ENCODE measurements at places on chromosomes 1 and 21.
A peak's percentile ranks its signal among the peaks of the same experiment; 100 is the strongest.

DNA sequence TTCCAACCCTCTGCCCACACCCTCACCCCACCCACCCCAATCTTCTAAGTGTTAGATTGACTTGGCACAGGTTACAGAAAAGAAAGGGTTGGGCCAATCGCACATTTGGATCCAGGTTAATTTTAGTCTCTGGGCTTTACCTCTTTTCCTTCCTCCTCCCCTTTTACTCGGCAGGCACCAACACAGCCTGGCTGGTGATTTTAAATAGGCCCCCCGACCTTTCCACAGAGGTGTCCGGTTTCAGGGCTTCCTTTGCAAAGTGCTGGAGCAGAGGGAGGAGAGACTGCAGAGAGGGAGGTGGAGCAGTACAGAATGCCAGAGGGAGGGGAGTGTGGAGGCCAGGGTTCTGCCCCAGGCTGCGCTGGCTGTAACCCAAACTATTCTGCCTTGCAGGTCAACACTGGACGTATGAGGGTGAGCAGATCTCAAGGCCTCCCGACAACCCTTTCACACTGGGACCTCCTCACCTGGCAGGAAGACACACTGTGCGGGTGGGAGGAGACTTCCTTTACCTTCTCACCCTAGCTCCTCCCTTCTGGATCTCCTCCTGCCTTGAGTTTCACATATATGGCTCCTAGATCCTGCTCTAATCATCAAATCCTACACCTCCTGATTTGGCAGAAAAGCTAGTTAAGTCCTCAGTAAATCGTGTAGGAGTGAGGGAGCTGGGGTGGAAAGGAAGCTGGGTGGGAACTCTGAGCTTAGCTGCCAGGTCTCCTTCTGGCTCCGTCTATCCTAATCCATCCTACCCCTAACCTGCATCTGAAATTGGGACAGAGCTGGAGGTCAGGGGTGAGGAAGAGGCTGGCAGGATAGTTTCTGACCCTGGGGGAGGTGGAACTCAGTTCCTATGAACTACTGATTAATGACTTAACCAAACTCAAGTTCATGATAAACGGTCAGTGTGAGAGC lies 2.4 kb downstream of the CA14 start:
- DNase-seq, result peak; percentile 65

DNA sequence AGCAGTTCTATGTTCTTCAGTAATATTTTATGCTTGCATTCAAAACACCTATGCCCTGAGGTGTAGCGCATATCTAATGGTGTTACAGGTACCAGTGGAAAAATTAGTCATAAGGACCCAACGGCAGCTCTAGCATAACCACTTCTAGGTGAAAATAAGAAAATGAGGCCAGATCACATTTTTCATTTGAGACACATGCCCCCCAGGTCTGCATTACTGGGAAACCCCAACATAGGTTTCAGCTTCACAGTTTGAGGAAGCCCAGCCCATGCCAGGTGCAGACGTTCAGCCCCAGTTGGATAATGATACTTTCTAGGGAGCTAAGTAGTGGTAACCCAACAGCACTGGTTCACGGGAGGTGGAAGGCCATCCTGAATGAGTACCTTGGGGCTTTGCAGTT lies 129.8 kb downstream of the CNIH3 start:
- no peak for DNase-seq

DNA sequence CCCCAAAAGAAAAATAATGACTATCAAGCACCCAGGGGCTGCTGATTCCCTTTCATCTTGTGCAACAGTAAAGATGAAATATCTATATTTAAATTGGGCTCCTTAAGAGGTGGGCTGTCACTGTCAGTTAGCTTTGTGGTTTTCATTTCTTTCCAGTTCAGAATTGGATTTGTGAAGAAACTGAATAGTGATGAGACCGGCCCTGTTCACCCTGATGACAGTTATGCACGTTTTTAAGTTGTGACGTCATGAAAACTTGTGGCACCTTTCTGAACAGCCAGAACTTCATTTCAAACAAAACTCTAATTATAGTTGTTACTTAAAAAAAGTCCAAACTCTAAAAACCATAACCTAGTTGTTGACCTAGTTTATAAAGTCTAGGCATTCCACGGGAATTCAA lies 125.9 kb downstream of the RUNX1 start:
- DNase-seq, result no peak

DNA sequence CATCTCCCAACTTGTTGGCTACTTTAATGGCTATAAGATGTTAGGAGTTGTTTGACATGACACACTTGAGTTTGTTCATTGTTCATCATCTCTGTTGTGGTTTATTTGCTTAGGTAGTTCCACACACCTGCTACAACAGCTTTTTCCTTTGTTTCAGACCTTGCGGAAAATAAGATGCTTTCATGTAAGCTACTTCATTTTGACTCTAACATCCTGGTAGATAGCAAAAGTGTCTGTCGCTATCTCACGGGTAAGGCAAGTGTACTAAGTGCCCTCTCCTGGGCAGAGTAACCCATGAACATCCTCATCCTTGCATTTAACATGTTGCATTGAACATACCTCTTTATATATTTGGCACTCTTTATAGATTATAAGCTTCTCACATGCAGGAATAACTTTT lies 1.6 kb upstream of the OR10T2 start:
- no peak for DNase-seq

GRCh38 chr1:205633421-205633976 lies 1.7 kb upstream of the ELK4 start:
- DNase-seq, result no peak

- no peak for DNase-seq
These were observed 35.0 kb downstream of the ATP5PO start for GRCh38 chr21:33880626-33881025.

GRCh38 chr1:58406301-58407071 lies 140.0 kb downstream of the OMA1 start:
- no peak for DNase-seq

DNA sequence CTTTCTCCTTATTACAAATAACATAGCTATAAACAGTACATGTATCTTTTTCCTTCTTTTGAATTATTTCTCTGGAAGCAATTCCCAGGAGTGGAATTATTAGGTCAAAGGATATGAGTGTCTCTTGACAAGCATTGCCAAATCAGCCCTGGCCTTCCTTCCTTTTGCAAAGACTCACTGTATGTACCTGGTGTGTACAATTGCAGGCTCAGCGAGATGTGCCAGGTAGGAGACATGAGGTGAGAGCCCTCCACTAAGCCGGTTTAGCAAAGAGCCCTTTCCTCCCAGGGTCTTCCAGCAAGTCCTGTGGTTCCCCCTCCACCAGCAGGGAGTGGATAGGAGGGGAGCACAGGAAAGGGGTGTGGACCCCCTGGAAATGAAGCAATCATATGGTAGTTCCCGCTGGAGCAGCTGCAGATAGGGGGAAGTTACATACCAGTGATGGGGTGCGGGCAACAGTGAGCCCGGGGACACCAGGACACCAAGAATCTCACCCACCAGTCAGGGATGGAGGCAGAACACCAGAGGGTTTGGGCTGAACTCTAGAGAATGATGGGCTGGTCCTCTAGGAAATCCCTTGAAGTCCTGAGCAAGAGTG lies 18.3 kb downstream of the RCSD1 start:
- DNase-seq, result no peak

DNA sequence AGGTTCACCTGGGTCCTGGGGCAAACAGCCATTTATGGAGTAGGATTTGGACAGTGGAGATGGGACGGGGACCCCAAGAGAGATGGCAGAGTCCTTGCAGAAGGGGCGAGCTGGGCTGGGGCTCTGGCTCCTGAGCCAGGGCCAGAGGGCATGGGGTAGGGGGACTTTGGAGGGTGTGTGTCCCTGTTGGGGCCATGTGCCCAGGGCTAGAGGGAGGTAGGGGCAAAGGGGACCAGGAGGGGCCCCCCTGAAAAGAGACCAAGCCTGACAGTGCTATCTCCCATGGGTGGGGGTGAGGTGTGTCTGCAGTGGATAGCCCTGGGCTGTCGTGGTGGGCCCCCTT lies 92.3 kb downstream of the TRIM11 start:
- no peak for DNase-seq

DNA sequence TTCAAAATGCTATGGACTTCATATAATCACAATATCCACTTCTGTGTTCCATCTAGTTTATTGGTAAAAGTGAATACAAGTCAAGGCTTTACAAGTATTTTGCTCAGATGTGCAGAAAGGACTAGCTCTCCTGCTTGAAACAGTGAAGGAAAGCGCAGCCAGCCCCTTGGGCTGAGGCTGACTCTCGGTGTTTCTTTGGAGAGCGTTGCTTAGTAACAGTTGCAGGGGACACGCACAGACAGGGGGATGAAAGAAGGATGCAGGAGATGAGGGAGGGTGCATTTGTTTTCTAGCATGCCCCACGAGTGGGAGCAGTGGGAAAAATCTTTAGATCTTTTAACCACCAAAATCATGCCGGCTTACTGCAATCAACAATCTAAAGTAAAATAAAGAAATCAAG lies 9.1 kb downstream of the PYCR2 start:
- no peak for DNase-seq

GRCh38 chr1:164511001-164511705 lies 47.8 kb upstream of the PBX1 start:
- DNase-seq, result no peak

- no peak for DNase-seq
These were observed 11.3 kb downstream of the RPAP2 start for GRCh38 chr1:92310185-92310597.

- no peak for DNase-seq
These were observed 43.9 kb upstream of the CAMK1G start for GRCh38 chr1:209539576-209539975.

GRCh38 chr1:92951141-92951582 lies 10.1 kb downstream of the DIPK1A start:
- no peak for DNase-seq

- DNase-seq, result no peak
These were observed 2.1 kb downstream of the CDC7 start for GRCh38 chr1:91502672-91503184.

GRCh38 chr1:153533689-153534201 lies 2.0 kb downstream of the S100A6 start:
- no peak for DNase-seq

DNA sequence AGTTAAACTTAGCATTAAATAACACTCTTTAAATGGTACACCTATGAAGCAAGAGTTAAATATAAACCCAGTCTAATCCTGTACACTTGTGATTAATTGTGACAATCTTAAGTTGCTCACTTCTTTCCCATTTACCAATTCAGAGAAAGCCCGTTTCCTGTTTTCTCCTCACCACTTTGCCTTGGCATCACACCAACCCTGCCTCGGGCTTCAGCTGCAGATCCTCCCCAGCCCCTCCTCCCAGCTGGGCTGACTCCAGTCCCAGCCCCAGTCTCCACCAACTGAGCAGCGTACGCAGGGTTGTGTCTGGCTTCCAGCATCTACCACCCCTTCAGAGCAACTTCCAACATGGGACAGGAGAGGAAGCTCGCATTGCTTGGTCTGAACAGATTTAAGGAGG lies 4.1 kb downstream of the PYCR2 start:
- peak; percentile 42 for DNase-seq

GRCh38 chr1:169899519-169900217 lies 6.0 kb upstream of the SCYL3 start:
- no peak for DNase-seq

- no peak for DNase-seq
These were observed 54.1 kb downstream of the NPHP4 start for GRCh38 chr1:5938101-5938646.

GRCh38 chr1:21491488-21492355 lies 17.5 kb upstream of the ALPL start:
- DNase-seq, result no peak

DNA sequence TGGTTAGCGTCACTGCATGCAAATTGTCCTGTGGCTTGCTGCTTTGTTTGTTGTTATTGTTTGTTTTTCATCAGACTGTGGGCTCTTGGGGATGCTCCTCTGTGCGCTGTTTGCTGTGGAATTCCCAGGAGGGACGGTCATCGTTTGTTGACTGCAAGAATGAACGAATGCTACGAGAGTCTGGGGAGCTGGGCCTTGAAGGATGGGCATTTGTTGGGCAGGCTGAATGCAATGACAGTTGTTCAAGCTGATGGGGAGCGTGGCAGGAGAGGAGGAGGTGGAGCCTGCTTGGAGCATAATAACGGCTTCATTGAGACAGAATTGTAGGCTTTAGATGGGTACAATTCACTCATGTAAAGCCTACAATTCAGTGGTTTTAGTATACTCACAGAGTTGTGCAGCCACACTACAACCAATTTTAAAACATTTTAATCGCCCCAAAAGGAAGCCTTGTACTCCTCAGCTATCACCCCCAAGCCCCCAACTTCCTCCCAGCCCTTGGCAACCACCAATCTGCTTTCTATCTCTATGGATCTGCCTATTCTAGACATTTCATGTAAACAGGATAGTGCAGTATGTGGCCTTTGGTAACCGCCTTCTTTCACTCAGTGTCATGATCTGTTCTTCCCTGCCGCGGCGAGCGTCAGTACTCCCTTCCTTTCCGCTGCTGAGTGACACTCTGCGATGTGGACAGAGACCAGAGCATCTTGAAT lies 190.2 kb downstream of the CAMTA1 start:
- no peak for DNase-seq

- no peak for DNase-seq
These were observed 346.8 kb downstream of the RRAGC start for GRCh38 chr1:38512789-38513188.

- no peak for DNase-seq
These were observed 299.9 kb upstream of the PLD5 start for GRCh38 chr1:242824435-242824834.

DNA sequence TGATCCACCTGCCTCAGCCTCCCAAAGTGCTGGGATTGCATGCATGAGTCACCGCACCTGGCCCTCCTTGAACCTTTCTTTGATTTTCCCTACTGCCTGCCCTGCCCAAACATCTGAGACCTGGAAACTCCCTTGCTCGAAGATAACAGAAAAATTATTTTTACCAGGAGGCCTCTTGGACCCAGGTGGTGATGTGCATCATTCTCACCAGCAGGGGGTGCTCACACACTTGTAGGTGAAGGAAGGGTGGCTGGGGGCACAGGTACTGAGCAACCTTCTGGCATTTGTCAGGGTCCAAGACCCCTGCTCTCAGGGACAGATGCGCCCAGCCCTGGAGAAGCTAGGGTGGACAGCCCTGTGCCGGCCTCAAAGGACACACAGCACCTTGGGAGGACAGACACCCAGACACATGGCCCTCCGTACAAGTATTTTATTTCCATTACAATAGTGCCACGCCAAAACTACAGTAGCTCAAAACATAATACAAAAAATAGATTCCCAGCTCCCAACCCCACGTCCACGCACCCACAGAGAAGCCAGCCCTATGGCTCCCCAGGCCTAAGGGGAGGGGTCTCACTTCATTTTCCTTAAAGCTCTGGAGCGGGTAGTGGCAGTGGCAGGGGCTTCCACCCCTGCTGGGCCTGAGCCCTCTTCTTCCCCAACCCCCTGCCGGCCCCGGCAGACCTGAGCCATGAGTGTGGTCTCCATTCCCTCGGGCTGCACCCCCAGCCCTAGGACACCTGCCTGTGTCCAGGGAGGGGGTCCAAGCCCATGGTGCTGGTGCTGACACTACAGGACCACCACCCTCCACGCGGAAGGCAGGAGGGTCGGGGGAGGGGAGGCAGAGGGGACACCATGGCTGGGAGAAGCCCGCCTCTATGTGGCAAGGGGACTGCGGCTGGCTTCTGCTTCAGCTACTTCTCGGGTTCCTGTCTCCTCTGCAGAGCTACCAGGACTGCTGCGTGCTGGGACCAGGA lies 40.4 kb upstream of the EIF4G3 start:
- DNase-seq, result peak; percentile 2

GRCh38 chr1:34060187-34060730 lies 104.8 kb downstream of the CSMD2 start:
- no peak for DNase-seq

- no peak for DNase-seq
These were observed 10.9 kb downstream of the H3-3A start for GRCh38 chr1:226073184-226073950.

Data from LNCaP clone FGC (cell line).